ENCODE measurements at places on chromosomes 4 and X. TPM values are rescaled to one million over a fixed set of nuclear protein-coding genes. Genes with fewer than 3 reads are reported as not detected.

The HCFC1 gene
- total RNA-seq = 58.1 TPM

The USP17L10 gene
- total RNA-seq = not detected

The C4orf50 gene
- 0.17 TPM for total RNA-seq

The NAT8L gene
- 1.2 TPM for total RNA-seq

The HHIP gene
- total RNA-seq = 4.0 TPM

The PCDH7 gene
- 40.8 TPM for total RNA-seq

The NEUROG2 gene
- not detected for total RNA-seq

- H3K4me3 ChIP-seq = no peak overlapping the region
- no peaks in the 10 kb centered on the region for H3K36me3 ChIP-seq
- no peak overlapping the region for H3K27ac ChIP-seq
- no peaks in the 10 kb centered on the region for H3K27me3 ChIP-seq
These were observed 17.4 kb upstream of the LNX1 start for GRCh38 chr4:53608649-53609048.

GRCh38 chr4:3047464-3048286 lies 26.7 kb downstream of the HTT-AS start:
- H3K36me3 ChIP-seq = no peaks in the 10 kb centered on the region
- H3K27ac ChIP-seq = no peak overlapping the region
- H3K4me1 ChIP-seq = no peaks in the 10 kb centered on the region
- no peak overlapping the region for H3K4me3 ChIP-seq
- DNase-seq = no peak

- no peak for DNase-seq
- H3K4me1 ChIP-seq = no peaks in the 10 kb centered on the region
- no peak overlapping the region for H3K4me3 ChIP-seq
- no peak overlapping the region for H3K27ac ChIP-seq
- H3K36me3 ChIP-seq = no peaks in the 10 kb centered on the region
- H3K27me3 ChIP-seq = peaks cover 41% of the 10 kb centered on the region
These were observed 48.0 kb upstream of the TMEM33 start for GRCh38 chr4:41887277-41887676.

GRCh38 chrX:153728951-153729631 lies 4.4 kb downstream of the ABCD1 start:
- no peaks in the 10 kb centered on the region for H3K27me3 ChIP-seq
- no peak overlapping the region for H3K27ac ChIP-seq
- no peak for DNase-seq
- H3K4me3 ChIP-seq = no peak overlapping the region
- no peaks in the 10 kb centered on the region for H3K36me3 ChIP-seq

- H3K4me3 ChIP-seq = no peak overlapping the region
- no peaks in the 10 kb centered on the region for H3K27me3 ChIP-seq
- H3K36me3 ChIP-seq = no peaks in the 10 kb centered on the region
- no peak overlapping the region for H3K27ac ChIP-seq
These were observed 232.0 kb downstream of the KCNIP4 start for GRCh38 chr4:21716531-21716930.

GRCh38 chr4:156496797-156497196 lies 474.8 kb downstream of the PDGFC start:
- no peaks in the 10 kb centered on the region for H3K27me3 ChIP-seq
- H3K36me3 ChIP-seq = no peaks in the 10 kb centered on the region
- H3K4me1 ChIP-seq = no peaks in the 10 kb centered on the region
- H3K27ac ChIP-seq = no peak overlapping the region
- peak; percentile 90 for DNase-seq
- no peak overlapping the region for H3K4me3 ChIP-seq

DNA sequence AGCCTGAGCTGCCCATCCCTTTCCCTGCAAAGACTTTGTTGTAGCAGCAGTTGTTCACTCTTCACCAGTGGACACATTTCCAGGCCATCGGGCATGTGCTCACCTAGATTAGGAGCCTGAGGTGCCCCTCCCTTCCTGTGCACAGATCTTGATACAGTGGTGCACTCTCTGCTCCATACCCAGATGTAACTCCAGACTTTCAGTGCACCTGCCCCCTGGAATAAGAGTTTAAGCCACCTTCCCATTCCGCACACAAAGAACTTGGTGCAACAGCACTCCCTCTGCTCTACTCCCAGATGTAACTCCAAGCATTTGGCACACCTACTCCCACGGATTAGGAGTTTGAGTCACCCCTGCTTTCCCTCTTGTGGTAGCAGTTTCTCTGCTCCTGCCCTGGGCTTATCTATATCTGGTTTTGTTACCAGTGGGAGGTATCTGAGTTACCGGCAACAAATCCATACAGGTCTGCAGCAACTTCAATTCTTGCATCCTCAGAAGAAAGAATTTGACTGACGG lies 36.0 kb upstream of the PLK4 start:
- no peaks in the 10 kb centered on the region for H3K27me3 ChIP-seq
- DNase-seq = peak; percentile 22
- no peaks in the 10 kb centered on the region for H3K36me3 ChIP-seq
- H3K4me1 ChIP-seq = peaks cover 3% of the 10 kb centered on the region
- no peak overlapping the region for H3K27ac ChIP-seq

DNA sequence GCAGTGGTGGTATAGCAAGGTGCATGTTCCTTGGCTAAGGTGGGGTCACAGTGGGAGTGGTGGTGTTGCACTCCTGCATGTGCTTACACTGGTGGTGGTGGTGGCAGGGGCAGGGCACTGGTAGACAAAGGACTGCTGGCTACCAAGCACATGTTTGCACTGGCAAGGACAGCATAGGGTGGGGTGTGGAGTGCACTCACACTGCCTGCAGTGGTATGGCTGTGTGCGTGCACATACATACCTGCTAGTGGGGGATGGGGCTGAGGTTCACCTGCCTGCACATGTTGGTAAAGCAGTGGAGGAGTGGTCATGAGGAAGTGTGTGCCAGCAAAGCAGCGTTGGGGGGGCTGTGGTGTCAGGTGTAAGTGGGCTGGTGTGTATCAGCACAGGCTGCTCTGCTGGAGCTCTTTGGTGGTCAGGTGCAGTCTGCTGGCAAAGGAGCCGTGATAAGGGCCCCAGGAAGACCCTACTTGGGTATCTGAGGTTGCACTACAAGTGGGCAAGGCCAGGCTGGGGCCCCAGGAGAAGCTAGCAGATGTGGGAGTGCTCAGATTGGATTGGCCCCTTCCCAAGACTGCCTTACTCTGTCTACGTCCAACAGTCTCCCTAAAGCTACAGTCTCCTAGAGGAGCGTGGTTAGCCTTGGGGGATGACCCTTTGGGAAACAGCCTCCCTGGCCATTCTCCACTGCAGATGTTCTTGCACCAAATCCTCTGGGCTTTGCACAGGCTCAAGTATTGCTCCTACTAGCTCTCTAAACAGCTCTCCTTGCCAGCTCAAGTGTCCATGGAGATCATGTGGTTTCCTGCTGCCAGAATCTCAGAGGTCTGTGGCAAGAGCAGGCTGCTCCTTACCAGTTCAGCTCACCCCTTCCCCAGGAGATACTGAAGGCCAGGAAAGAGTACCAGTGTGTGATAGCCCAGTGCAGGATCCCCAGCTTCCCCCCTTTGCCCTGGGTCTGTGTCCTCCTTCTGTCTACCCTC lies 486.3 kb upstream of the PABPC4L start:
- H3K27ac ChIP-seq = no peak overlapping the region
- DNase-seq = no peak
- H3K36me3 ChIP-seq = no peaks in the 10 kb centered on the region
- no peaks in the 10 kb centered on the region for H3K27me3 ChIP-seq
- no peak overlapping the region for H3K4me3 ChIP-seq

DNA sequence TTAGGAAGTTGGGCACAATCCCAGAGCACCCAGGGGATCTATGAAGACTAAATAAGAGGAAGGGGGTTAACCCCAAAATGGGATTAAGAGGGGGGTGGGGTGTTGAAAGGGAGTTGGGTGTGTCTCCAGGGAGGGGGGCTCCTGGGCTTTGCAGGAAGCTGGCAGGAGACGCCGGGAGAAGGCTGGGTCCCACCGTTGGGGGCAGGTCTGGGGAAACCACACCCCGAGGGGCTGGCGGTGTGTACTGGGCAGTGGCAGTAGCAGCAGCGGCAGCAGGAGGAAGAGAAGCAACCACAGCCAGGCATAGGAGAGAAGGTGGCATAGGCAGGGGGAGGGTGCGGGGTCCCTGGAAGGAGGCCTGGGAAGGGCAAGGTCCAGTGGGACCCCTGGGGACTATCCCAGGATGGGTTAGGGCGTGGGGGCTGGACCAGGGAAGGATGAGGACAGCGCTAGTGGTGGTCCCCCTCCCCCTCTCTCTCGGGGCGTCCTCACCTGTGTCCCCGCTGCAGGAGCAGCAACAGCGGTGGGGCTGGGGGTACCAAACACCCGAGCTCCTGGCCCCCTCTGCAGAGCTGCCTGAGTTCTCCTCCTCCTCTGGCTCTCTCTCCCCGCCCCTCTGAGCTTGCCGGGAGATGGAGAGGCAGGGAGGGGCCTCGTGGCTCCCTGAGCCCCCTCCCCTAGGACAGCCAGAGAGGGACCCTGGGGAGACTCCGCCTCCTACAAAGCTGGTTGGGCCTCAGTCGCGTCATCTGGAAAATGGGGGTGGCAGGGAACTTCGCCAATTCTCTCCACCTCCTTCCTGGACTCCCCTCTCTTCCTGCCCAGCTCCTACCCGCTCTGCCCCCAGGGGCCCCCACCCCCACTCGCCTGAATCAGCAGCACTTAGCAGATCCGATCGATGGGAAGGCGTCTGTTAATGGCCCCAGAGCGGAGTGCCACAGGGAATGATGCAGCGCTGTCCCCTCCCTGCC lies at the start of gene KCND1:
KCND1 (minus strand) TSS at position 596 of the 971 bp plus-strand sequence. CDS start 1,573 bp downstream, outside the sequence.
- H3K36me3 ChIP-seq = no peaks in the 10 kb centered on the region
- no peak within 1 kb of the TSS for H3K27ac ChIP-seq
- DNase-seq = peak; percentile 64
- peaks cover 16% of the 10 kb centered on the region for H3K4me1 ChIP-seq

DNA sequence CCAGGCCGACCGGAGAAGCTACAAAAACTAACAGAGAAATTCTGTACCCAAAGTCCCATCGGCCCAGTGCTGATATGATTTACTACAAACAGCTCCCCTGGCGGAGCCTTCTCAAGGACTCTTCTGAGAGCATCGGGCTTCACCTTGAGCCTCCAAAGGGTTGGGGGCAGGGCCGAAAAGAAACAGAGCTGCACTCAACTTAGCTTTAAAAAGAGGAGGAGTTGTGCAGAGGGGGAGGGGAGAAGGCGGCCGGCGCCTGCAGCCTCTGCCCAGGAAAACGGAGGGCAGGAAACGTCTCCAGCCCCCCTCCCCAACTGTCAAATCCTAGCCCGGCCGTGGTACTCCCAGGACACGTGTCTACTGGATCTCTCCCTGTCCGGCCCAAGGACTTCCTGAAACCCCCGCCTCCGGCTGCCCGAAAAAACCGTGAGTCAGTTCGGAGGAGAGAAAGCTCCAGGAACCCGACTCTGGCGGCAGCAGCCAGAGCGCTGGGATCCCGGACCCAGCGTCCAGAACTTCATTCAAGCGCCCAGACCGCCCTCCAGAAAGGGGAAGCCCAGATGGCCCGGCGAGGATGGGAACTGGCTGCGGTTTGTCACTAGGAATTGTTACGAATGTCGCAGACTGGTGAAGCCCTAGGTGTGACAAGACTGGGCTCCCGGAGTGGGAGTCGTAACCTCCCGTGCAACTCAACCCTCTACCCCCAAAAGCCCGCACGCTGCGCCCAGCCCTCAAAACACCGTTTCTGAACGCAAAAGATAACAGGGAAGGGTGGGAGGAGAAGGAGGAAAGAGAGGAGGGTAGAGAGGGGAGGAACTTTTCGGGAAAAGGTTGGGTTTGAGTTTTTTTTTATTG lies 973 bp downstream of the ADAMTS3 start:
- no peaks in the 10 kb centered on the region for H3K27me3 ChIP-seq
- H3K36me3 ChIP-seq = no peaks in the 10 kb centered on the region
- DNase-seq = peak; percentile 87
- H3K27ac ChIP-seq = peak overlapping the region; percentile 49
- peaks cover 9% of the 10 kb centered on the region for H3K4me1 ChIP-seq

DNA sequence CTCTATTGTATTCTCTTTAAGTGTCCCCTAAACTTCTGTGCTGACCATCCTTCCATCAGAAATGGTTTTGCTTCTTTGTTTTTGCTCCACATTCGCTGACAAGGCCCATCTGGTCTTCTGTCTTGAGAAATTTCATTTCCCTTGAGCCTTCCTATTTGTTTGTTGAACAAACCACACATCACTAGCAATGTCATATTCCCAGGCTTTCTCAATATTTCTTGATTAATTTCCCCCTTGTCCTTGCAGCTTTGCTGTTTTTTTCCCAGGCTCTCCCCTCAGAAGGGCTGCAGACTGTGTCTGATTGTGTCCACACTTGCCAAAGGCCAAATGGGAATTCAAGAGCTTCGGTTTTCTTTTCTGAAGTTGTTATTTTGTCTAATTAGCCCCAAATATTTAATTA lies 158.9 kb downstream of the MID1IP1 start:
- DNase-seq = no peak
- no peak overlapping the region for H3K27ac ChIP-seq
- H3K27me3 ChIP-seq = no peaks in the 10 kb centered on the region
- H3K4me1 ChIP-seq = no peaks in the 10 kb centered on the region
- H3K4me3 ChIP-seq = no peak overlapping the region

DNA sequence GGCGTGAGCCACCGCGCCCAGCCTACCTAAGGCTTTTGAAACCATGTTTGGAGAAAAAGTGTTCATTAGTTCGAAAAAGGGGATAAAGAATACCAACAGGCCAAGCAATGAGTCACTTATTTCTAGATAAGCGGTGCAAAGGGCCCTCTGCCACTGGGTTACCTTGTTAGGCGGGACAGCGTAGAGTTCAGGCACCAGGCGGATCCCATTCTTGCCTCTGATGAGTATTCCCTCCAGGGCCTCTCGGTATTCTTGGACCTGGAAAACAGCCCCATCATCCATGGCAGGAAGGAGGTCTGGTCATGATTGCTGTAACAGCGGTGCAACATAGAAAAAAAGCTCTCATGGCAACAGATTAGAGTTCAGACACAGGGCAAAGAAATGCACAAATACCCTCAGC lies 48.0 kb downstream of the PHKA2 start:
- H3K4me3 ChIP-seq = no peak overlapping the region
- H3K27ac ChIP-seq = no peak overlapping the region
- H3K4me1 ChIP-seq = no peaks in the 10 kb centered on the region
- DNase-seq = no peak

DNA sequence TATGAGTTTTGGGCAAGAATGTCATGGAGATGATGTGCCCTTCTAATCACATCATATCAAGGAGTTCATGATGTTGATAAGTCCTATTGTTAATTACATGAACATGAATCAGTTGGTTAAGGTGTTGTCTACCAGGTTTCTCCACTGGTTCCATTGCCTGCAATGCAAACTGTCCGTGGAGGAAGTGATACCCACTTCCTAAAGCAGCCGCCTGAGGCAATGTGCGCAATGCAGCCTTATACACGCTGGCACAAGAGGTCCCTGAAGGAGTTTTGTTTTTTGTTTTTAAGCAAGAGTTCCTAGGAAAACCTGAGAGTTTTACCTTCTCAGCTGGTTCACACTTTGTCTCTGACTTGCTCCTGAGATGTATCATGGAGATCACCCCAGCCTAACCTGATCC lies 5.9 kb upstream of the GPKOW start:
- no peaks in the 10 kb centered on the region for H3K4me1 ChIP-seq
- no peak overlapping the region for H3K4me3 ChIP-seq
- no peaks in the 10 kb centered on the region for H3K36me3 ChIP-seq

- no peaks in the 10 kb centered on the region for H3K27me3 ChIP-seq
- H3K27ac ChIP-seq = no peak overlapping the region
- peaks cover 14% of the 10 kb centered on the region for H3K4me1 ChIP-seq
- no peak overlapping the region for H3K4me3 ChIP-seq
- H3K36me3 ChIP-seq = no peaks in the 10 kb centered on the region
- peak; percentile 6 for DNase-seq
These were observed 2340.7 kb downstream of the PCDH7 start for GRCh38 chr4:33060674-33061542.

Data from astrocyte (in vitro differentiated cells and primary cell).